ENCODE measurements at places on chromosomes 11 and 22.

DNA sequence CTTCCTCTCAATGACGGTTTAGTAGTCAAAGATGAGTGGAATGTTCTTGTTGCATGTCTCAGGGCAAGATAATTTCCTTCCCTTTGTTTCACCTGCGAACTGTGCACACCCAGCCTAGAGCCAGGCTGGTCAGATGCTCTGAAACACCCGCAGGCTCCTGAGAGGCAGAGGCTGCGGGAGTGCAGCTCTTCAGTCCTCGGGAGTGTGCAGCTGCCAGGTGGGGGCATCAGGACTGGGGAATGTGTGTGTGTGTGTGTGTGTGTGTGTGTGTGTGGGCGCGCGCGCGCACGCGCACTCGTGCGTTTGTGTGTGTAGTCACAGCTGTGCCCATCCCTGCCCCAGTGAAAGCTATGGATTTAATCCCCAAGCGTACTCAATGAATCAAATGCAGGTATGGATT lies 136.2 kb upstream of the NTM start:
- no peak for DNase-seq

GRCh38 chr11:114079511-114080065 lies 20.1 kb downstream of the ZBTB16 start:
- no peak for DNase-seq

DNA sequence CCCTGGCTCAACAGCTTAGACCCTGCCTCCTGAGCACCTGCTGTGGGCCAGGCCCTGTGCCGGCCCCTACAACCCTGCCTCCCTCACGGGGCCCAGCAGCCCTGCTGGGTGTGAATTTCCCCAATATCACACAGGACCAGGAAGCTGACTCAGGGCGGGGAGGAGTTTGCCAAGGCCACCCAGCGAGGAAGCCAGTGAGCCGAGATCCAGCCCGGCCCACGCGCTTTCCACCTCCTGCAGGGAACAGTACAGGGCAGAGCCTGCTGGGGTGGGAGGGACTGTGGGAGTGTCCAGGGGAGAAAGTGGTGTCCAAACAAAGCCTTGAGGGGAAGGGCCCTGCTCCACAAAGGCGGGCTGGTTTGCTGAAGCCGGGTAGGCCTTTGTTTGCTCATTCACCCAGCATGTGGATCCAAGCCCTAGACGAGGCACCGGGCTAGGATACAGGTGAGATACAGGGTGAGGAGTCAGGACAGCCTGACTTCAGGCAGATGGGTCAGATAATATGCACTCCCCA lies 26.8 kb downstream of the RPL3 start:
- no peak for DNase-seq

- no peak for DNase-seq
Observed at GRCh38 chr22:37010174-37010573, 9.1 kb downstream of the TST start.

DNA sequence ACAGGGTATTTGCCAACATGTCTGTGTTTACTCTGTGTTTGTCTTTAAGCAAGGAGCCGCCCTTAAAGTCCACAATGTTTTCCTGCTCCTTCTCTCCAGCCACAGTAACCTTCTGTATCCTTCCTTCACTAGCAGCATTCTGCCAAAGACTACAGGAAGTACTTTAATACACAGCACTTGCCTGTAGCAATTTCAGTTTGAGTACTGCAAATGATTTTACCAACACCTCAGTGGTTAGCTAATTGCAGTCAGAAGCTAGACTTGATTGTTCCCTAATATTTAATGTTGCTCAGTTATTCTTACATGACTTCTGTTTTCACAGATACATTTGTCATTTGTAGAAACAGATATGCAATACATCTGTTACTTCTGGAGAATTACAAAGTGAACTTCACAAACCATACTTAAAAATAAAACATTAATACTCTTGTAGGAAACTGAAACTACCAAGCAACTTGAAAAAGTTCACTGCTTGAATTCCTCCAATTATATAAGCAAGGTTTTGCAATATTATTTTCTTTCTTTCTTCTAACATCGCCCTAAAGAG lies 69.1 kb downstream of the FCHSD2 start:
- no peak for DNase-seq

DNA sequence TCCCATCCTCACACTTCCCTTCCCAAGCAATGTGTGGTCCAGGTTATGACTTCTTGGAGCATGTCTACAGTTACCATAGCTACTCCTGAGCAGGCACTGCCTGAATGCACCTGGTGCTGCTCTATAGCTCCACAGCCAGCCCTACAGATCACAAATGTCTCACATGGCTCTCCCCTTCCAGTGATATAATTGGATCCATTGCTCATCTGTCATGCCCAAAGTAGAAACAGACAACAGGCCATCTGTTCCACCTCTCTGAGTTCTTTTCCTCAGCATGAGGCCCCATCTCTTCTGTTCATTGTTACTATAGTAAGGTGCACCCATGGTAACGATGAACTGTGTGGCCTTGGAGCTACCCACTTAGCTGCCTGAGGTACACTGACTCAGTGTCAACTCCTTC lies 320.3 kb upstream of the ZC3H12C start:
- DNase-seq, result no peak

GRCh38 chr11:65776710-65777141 lies 4.0 kb downstream of the AP5B1 start:
- no peak for DNase-seq

DNA sequence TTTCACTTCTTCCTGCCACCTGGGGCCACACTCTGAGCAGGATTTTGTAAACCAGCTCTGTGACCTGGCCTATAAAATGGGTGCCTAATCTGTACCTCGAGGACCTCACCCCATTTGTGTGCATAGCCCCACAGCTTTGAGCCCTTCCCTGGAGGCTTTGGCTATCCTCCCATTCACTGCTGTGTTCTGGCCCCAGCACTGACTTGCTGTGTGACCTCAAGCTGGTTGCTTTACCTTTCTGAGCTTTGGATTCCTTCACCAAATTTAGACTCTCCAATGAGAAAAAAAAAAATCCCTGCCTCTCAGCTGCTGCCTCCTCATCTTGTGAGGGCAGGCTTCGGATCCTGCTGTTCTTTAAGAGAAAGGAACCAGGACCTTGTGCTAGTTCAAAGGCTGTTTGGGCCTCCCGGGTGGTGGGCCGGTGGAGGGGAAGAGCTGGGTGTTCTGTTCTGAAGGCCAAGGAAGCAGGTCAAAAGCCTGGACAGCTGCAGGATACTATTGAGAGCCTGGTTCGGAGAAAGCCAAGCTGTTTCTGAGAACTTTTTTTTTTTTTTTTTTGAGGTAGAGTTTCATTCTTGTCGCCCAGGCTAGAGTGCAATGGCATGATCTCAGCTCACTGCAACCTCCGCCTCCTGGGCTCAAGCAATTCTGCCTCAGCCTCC lies 1.1 kb upstream of the PYGM start:
- DNase-seq, result no peak

DNA sequence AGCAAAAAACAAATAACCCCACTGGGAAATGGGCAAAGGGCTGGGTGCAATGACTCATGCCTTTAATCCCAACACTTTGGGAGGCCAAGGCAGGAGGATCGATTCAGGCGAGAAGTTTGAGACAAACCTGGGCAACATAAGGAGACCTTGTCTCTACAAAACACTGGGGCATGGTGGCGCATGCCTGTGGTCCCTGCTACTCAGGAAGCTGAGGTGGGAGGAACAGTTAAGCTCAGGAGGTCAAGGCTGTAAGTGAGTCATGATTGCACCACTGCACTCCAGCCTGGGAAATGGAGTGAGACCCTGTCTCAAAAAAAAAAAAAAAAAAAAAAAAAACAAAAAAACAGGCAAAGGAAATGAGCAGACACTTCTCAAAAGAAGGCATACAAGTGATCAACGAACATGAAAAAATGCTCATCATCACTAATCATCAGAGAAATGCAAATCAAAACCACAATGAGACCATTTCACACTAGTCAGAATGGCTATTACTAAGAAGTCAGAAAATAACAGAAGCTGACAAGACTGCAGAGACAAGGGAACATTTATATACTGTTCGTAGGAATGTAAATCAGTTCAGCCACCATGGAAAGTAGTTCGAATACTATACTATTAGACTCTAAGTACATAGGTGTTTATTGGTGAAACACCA lies 48.2 kb upstream of the SMCO4 start:
- no peak for DNase-seq

GRCh38 chr11:57424792-57425564 lies 1.9 kb downstream of the SLC43A3 start:
- peak; percentile 46 for DNase-seq

GRCh38 chr22:41822317-41823057 lies 10.4 kb upstream of the SREBF2 start:
- peak; percentile 73 for DNase-seq

DNA sequence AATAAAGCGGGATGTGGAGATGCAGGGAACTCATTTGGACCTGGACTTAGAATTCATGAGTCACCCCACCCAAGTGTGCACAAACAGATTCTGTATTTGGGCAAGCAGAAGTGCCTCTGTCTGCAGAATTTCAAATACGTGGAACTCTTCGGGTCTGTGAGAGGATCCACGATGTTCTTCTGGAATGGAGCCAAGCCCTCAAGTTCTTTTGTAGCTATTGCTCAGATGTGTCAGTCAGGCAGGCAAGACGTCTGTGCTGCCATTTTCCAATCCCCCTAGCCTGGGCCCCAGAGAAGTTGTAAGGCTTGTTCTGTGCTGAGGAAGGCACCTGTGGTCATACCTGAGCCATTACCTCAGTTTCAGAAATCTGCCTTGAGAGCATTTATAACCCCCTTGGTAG lies 132.8 kb upstream of the RASSF10 start:
- no peak for DNase-seq

DNA sequence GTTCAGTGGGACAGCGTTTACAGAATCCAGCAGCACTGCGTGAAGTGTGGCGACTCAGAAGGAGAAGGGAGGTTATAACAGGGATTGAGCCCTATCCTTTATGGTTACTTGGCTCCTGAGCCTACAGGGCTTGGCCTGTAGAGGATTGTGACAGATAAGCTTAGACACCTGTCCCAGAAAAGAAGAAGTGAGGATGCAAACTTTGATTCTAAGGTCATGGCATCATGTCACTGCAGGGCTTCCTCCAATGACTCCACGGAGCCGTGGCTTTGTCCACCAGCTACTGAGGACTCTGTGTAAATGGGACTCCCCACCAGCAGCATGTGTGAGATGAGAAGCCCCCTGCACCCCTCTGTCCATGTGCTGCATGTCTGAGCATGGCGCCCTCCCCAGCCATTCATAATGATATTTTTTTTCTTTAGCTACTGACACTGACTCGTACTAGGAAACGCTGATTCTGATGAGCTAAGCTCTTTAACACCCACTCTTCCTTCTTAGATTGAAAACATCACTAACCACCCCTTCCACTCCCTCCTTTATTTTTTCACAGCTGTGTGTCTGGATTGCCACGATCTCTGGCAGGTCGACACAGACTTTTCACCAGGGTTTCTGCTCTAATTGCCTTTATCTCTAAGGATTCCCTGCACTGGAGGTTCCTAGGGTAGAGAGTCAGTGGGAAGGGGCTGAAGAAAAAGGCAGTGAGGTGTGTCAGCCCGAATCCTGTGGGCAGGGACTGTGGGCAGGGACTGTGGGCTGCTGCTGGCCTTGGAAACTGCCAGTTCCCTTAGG lies 65.5 kb upstream of the TTC12 start:
- no peak for DNase-seq

Measured in naive B cell (primary cell).